ENCODE measurements at places on chromosomes 7 and 10.

DNA sequence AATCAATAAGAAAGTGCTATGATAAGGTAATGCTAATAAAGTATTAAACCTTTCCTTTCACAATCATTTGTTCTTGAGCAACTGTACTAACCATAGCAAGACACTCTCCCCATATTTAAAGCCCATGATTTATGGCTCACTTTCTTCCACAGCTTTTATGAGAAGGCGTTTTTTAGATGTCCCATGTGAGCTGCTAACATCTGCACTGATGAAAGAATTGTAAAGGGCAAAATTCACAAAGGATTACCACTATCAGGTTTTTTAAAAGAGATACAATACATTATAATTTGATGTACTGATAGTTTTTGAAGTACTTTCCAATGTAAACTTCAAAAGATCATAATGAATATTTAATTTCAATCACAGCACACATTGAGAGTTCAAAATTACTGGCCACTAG lies 75.7 kb downstream of the RNLS start:
- no peak for DNase-seq

DNA sequence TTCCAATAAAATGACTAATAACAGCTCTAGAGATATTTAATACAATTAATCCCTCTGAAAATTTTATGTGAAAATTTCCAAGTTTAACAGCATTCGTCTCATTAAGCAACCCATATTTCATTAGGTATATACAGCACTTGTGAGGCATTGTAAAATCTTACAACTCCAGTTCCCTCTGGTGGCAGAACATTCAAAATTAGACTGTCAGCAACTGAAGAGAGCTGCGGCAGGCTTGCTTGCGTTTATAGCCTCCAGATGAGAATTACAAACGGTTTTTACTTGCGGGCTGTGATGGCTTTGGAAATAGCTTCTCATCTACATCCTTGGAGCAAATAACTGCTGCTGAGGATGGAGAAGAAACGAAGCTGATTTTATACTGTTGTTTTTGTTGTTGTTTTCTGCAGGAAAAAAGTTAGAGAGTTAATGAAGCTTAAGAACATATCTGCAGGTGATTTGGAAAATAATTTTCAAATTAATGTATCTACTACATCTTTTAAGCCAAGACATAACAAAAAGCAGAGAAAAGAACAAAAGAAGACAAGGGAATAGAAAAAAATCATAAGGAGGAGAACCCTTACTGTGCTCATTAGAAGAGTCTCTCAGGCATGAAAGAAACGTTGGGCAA lies 171.3 kb downstream of the MAGI2 start:
- DNase-seq: peak; percentile 36

GRCh38 chr7:151434549-151434948 lies 5.4 kb downstream of the CRYGN start:
- no peak for DNase-seq

- DNase-seq: no peak
Measured at GRCh38 chr10:68330852-68331454, 911 bp upstream of the HNRNPH3 start.

DNA sequence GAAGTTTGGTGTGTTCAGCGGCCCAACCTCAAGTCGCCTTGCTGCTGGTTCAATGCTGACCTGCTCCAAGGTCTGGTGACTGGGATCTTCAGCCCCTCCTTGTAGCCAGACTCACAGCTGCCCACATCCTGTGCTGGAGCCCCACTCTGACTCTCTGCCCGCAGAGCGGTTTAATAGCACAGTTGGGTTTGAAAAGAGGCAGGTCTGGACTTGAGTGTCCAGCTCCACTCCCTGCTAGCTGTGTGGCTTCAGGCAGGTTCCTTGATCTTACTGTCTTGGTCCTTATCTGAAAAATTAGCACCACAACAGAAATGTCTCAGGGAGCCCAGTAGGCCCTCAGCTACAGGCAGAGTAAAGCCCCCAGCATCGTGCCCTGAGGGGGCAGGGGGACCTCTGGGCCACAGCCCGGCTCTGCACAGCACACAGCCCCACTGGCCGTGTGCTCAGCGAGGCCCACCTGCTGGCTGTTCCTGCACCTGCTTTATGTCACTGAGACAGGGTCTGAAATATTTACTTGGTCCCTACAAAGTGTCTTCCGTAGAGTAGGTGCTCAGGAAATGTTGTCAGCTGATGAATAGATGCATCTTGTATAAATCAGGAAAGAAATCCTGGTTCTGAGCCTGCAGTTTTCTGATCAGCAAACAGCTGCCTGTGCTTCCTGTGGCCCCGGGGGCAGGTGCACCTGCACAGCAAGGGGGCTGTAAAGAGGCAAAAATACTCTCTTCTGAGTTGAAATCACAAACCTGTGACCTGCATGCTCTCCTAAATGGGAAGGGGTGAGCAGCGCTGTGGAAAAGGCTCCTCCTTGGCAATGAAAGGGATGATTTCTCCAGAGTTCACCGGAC lies 155.5 kb downstream of the SVIL start:
- DNase-seq: peak; percentile 64

GRCh38 chr10:102718220-102718619 lies 3.8 kb downstream of the SFXN2 start:
- no peak for DNase-seq

GRCh38 chr7:68619526-68619925 lies 978.7 kb upstream of the AUTS2 start:
- no peak for DNase-seq
